Memory B cell (primary cell): ENCODE measurements at places on chromosomes 3 and 15.

DNA sequence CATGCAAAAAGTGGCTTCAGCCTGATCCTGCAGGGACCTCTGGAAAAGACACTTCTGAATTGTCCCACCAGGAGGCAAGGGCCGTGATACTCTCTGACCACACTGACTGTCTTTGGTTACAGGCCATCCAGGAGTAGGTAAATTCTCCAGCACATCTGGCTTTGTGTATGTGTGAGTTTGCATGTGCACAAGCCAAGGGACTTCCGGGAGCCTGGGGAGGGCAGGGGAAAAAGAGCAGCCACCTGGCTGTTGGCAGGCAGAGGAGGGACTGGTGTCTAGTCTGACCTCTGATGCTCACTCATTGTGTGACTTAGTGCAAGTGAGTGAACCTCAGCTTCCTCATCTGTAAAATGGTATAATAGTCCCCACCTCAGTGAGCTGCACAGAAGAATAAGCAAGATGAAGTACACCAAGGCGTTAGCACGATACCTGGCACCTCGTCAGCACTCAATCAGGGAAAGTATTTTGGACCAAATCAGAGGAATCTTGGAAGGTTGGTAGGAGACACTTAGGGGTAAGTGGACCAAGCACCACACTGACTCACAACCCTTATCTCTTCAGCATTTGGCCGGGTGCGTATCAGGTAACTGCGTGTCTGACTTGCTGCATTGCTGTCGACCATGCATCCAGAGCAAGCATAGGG is 19.1 kb downstream of the KLHL6 start:
- peak overlapping the region; percentile 54 for H3K4me3 ChIP-seq
- DNase-seq: peak; percentile 37
- peaks cover 17% of the 10 kb centered on the region for H3K36me3 ChIP-seq

GRCh38 chr3:42247576-42248027 is 18.4 kb downstream of the CCK start:
- H3K4me3 ChIP-seq: no peak overlapping the region
- H3K36me3 ChIP-seq: no peaks in the 10 kb centered on the region
- H3K27me3 ChIP-seq: peaks cover 10% of the 10 kb centered on the region

DNA sequence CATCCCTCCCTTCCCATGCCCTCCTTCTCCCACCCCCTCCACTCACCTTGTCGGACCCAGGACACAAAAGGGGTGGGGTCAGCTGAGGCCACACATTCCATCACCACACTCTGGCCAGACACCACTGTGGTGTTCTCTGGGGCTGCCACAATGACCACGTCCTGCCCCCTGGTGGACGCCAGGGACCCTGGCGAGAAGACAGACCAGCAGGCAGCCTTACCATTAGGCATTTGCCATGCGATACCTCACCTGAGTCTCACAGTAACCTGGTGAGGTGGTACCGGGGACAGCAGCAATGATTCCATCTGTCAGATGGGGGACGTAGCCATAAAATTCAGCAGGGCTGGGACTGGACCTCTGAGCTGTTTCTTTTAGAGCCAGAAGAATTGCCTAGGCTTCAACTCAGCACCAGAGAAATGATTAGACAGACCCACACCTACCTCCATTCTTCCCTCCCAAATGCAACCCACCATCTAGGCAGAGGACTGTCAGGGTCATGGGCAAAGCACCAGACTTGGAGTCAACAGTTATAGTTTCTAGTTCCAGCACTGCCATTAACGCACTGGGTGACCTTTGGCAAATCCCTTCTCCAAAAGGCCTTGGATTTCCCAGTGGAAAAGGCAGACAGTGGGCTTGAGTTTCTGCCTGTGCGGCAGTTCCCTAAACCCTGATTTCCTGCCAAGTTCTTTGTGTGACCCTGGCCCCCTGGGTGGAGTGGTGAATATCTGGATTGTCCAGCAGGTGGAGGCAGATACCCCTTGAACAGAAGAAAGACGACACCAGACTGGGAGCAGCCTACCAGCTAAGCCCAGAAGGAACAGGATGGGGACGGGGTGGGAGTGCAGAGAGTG is 21.8 kb downstream of the IGDCC4 start:
- H3K27ac ChIP-seq: no peak overlapping the region
- peaks cover 2% of the 10 kb centered on the region for H3K36me3 ChIP-seq
- H3K4me1 ChIP-seq: peaks cover 9% of the 10 kb centered on the region
- DNase-seq: peak; percentile 50

GRCh38 chr3:184669578-184669977 is 42.3 kb downstream of the MAGEF1 start:
- H3K27me3 ChIP-seq: peaks cover 29% of the 10 kb centered on the region
- no peak overlapping the region for H3K27ac ChIP-seq
- DNase-seq: no peak
- peaks cover 3% of the 10 kb centered on the region for H3K4me1 ChIP-seq
- peaks cover 3% of the 10 kb centered on the region for H3K36me3 ChIP-seq

GRCh38 chr3:102410616-102411015 is 24.2 kb upstream of the ZPLD1 start:
- H3K27ac ChIP-seq: no peak overlapping the region
- peaks cover 3% of the 10 kb centered on the region for H3K4me1 ChIP-seq
- no peak for DNase-seq
- H3K27me3 ChIP-seq: peaks cover 2% of the 10 kb centered on the region
- no peaks in the 10 kb centered on the region for H3K36me3 ChIP-seq

- no peak overlapping the region for H3K27ac ChIP-seq
- H3K36me3 ChIP-seq: no peaks in the 10 kb centered on the region
- H3K27me3 ChIP-seq: no peaks in the 10 kb centered on the region
- no peaks in the 10 kb centered on the region for H3K4me1 ChIP-seq
Measured at GRCh38 chr3:39479701-39480414, 12.4 kb downstream of the MOBP start.

GRCh38 chr3:12810013-12810780 is 13.7 kb downstream of the CAND2 start:
- H3K27ac ChIP-seq: no peak overlapping the region
- H3K36me3 ChIP-seq: no peaks in the 10 kb centered on the region
- peak; percentile 98 for DNase-seq
- peak overlapping the region; percentile 68 for H3K4me3 ChIP-seq
- H3K27me3 ChIP-seq: no peaks in the 10 kb centered on the region

DNA sequence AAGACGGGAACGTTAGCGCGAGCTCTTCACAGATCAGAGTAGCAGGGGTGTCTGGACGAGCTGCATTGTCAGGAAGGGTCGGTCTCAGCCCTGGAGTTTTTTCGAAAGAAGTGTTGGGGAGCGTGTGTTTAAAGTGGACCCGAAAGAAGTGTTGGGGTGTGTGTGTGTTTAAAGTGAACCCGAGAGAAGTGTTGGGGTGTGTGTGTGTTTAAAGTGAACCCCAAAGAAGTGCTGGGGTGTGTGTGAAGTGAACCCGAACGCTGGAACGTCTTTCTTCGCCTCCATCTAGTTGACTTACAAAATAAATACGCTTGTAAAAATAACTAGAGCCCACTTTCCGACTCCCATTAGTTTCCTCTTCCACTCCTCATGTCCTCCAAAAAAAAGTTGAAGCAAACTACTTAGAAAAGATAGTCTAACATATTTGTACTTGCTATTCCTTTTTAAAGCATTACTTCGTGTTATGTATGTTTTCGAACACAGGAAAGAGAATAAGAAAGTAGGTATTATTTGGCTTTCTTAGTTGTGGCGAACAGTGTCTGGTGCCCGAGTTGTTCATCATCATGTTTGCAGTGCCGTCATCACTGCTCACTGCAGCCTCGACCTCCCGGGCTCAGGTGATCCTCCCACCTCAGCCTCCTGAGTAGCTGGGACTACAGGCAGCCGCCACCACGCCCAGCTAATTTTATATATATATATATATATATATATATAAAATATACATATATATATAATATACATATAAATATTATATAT is 1.0 kb downstream of the LRCH3 start:
- peak overlapping the region; percentile 92 for H3K4me3 ChIP-seq
- H3K27ac ChIP-seq: peak overlapping the region; percentile 91
- no peak for DNase-seq

GRCh38 chr3:60932643-60933042 is 318.6 kb downstream of the FHIT start:
- H3K27me3 ChIP-seq: no peaks in the 10 kb centered on the region
- no peak overlapping the region for H3K4me3 ChIP-seq
- H3K36me3 ChIP-seq: no peaks in the 10 kb centered on the region
- no peak for DNase-seq
- no peaks in the 10 kb centered on the region for H3K4me1 ChIP-seq

GRCh38 chr15:81575436-81576123 is 201.6 kb upstream of the TMC3 start:
- H3K4me1 ChIP-seq: no peaks in the 10 kb centered on the region
- H3K4me3 ChIP-seq: no peak overlapping the region
- no peak overlapping the region for H3K27ac ChIP-seq
- no peaks in the 10 kb centered on the region for H3K36me3 ChIP-seq
- H3K27me3 ChIP-seq: peaks cover 5% of the 10 kb centered on the region

DNA sequence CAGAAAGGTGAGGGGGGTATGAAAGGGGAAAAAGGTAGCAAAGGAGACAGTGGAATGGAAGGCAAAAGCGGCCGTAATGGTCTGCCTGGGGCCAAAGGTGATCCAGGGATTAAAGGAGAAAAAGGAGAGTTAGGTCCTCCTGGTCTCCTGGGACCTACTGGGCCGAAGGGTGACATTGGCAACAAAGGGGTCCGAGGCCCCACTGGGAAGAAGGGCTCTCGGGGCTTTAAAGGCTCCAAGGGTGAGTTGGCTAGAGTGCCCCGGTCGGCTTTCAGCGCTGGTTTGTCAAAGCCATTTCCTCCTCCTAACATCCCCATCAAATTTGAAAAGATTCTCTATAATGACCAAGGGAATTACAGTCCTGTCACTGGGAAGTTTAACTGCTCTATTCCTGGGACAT is 6.7 kb downstream of the OTOL1 start:
- no peak overlapping the region for H3K27ac ChIP-seq
- no peak for DNase-seq

GRCh38 chr15:99818872-99819271 is 85.6 kb upstream of the LYSMD4 start:
- no peaks in the 10 kb centered on the region for H3K27me3 ChIP-seq
- H3K36me3 ChIP-seq: peaks cover 29% of the 10 kb centered on the region
- DNase-seq: no peak

DNA sequence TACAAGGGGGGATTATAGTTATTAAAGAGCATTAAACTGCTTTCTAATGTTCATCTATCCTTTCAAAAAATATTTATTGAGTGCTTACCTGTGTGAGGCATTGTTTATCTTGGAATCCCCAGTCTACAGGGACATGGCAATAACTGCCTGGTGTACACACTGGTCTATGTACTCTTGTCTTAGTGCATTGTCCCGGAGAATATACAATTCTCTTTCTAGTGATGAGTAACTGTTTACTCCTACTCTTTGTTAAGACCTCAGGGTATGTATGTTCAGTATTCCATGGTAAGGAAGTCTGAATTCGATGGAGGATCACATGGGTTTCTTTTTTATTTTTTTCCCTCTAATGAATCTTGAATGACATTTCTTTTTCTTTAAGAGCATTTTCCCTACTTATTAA is 772.4 kb upstream of the NR2F2 start:
- H3K36me3 ChIP-seq: no peaks in the 10 kb centered on the region
- H3K4me1 ChIP-seq: no peaks in the 10 kb centered on the region
- no peak overlapping the region for H3K27ac ChIP-seq
- H3K27me3 ChIP-seq: peaks cover 2% of the 10 kb centered on the region
- DNase-seq: no peak

GRCh38 chr3:130991126-130991525 is 35.5 kb downstream of the ASTE1 start:
- no peak overlapping the region for H3K27ac ChIP-seq
- peaks cover 25% of the 10 kb centered on the region for H3K36me3 ChIP-seq
- H3K27me3 ChIP-seq: no peaks in the 10 kb centered on the region
- no peak overlapping the region for H3K4me3 ChIP-seq

DNA sequence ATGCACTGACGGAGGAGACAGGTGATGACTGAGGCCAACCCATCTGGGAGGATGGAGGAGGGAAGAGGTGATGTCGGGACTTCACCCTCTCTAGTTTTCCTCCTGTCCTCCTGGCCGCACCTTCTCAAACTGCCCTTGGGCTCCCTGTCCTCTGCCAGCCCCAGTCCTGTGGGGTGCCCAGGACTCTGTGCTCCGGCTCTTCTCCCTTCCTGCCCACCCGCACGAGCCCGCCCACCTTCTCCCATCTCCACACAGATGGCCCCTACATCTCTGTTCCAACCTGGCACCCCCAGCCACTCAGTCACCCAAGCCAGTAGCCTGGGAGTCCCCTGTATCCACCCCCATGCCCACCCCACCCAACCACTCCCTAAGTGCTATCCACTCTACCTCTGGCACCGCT is 206.7 kb upstream of the LINGO1 start:
- no peaks in the 10 kb centered on the region for H3K36me3 ChIP-seq
- no peak for DNase-seq
- H3K27me3 ChIP-seq: peaks cover 21% of the 10 kb centered on the region

- peaks cover 29% of the 10 kb centered on the region for H3K36me3 ChIP-seq
- H3K4me3 ChIP-seq: no peak overlapping the region
- H3K27ac ChIP-seq: no peak overlapping the region
- DNase-seq: no peak
Measured at GRCh38 chr3:17433876-17434275, 308.6 kb downstream of the TBC1D5 start.

DNA sequence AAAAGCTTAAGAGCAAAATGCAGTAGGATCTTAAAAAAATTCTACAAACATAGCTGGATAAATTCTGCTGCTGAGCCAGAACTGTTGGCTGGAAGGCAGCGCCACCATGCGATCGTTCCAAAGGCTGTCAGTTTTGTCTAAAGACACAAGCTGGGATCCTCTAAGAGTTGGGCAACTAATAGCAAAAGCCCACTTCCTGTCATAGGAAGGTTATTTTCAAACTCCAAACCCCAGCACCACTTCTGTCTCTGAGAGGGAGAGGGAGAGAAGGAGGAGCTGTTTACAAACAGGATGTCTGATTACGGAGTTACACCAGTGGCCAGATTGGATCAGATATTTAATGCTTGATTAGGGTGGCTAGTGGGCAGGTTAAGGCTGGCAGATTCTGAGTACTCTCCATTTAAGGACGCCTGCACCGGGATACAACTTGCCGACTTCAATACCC is 44.0 kb downstream of the EIF4E3 start:
- no peaks in the 10 kb centered on the region for H3K4me1 ChIP-seq
- H3K4me3 ChIP-seq: no peak overlapping the region
- H3K27me3 ChIP-seq: peaks cover 5% of the 10 kb centered on the region
- no peak overlapping the region for H3K27ac ChIP-seq

DNA sequence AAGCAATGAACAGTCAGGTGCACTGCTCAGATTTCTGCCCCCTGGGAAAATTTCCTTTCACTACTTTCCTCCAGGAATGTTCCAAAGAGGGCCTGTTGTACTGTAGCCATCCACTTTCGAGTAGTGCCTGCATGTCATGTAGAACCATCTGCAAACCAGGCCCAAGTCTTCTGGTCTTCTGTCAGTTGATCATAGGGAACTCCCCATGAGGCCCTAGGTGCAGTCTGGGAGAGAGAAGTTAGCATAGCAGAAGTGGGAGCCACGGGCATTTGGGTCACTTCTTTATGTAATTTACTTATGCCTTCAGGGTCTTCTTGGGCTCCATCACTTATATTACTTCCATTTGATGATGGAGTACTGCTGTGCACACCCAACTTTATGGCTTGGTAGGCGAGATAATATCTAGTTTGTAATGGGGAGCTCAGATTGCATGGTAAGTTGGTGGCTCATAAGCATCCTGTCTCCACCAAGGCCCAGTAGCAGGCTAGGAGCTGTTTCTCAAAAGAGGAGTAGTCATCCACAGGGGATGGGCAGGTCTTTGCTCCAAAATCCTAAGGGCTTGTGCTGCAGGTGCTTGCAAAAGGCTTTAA is 151.4 kb downstream of the NFKBIZ start:
- H3K36me3 ChIP-seq: no peaks in the 10 kb centered on the region
- no peaks in the 10 kb centered on the region for H3K27me3 ChIP-seq
- DNase-seq: no peak

- H3K4me3 ChIP-seq: no peak overlapping the region
- H3K4me1 ChIP-seq: no peaks in the 10 kb centered on the region
- H3K27me3 ChIP-seq: peaks cover 2% of the 10 kb centered on the region
- H3K27ac ChIP-seq: no peak overlapping the region
- no peaks in the 10 kb centered on the region for H3K36me3 ChIP-seq
Measured at GRCh38 chr3:127106053-127106452, 86.9 kb upstream of the PRR23E start.
